ENCODE measurements at places on chromosomes 12 and 14.

DNA sequence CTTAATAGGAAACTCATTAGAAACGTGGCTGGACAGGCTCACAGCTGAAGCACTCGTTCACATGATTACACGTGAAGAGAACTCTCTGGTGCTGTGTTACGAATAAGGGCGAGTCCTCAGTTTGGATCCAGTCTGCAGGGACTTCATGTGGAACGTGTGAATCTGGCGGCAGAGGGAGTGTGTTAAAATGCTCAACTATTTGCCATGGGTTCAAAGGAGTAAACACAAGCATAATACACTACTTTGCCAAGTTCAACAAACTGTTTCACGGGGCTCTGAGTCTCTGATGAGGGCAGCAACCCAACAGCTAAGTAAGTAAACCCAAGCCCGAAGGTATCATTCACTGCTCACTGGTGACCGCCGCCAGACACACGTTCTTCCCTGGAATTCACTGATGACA, 42.4 kb downstream of the NUAK1 start:
- DNase-seq: no peak

GRCh38 chr12:106602076-106602475, 19.3 kb downstream of the RFX4 start:
- no peak for DNase-seq

DNA sequence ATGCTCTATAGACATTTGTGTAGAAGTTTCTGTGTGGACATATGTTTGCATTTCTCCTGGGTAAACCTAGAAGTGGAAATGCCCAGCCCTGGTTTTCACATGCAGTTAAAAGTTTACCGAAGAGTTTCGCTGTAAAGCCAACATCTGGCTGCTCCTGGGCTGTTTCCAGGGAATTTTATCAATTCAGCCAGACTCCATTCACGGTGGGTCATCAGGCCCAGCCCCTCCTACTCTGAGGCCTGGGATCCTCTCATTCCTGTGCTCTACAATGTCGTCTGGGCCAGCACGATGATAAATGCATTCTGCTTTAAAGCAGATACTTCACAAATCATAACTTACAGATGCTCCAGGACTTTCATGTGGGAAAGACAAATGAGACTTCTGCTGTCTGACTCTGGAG, 7.1 kb downstream of the NUAK1 start:
- DNase-seq: no peak

DNA sequence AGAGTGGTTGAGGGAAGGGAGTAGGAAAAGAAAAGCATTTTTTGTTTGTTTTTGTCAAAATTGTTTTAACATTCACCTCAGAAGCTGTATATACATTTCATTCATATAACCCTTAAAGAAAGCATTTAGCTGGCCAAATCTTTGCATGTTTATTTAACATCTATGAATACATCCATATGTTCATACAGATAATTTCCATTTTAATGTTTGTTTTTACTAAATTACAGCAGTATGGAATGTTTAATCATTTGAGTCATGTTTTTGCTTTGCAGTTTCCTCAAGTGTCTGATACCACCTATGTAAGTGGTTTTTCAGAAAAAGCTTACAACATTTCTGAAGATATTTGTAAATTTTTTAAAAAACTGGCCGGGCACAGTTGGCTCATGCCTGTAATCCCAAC, 84.3 kb upstream of the ATF1 start:
- DNase-seq: no peak

GRCh38 chr14:49306152-49306751, 279.9 kb downstream of the RPS29 start:
- DNase-seq: peak; percentile 9

Data from iPS-NIHi11 (cell line).